Uterus (tissue), 4 donors: ENCODE measurements at places on chromosomes 2 and 18. TPM values are rescaled to one million over a fixed set of nuclear protein-coding genes. Genes with fewer than 3 reads are reported as not detected.

DNA sequence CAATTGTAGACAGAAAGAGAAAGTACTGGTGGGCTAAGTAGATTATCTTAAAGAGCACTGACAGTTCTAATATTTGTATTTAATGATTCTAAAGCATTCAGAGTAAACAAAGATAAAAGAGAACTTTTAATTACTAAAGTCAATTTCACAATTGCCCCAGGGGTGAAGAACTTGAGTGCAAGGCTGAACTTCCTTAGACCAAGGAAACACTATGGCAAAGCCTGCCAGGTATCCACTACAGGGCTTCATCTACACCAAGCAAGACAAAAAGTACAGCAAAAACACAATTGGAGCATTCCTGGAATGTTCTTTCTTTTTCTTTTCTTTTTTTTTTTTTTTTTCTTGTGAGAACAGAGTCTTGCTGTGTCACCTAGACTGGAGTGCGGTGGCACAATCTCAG is 46.9 kb upstream of the NDUFV2 start:
- no peak for DNase-seq
- H3K4me3 ChIP-seq = no peak overlapping the region
- no peaks in the 10 kb centered on the region for H3K4me1 ChIP-seq
- H3K27me3 ChIP-seq = no peaks in the 10 kb centered on the region

- no peak for DNase-seq
- no peak overlapping the region for H3K27ac ChIP-seq
- H3K4me1 ChIP-seq = no peaks in the 10 kb centered on the region
- H3K4me3 ChIP-seq = no peak overlapping the region
These were observed 232.7 kb downstream of the MBD2 start for GRCh38 chr18:53991805-53992204.

GRCh38 chr2:23544589-23545295 is 159.8 kb downstream of the KLHL29 start:
- H3K4me3 ChIP-seq = no peak overlapping the region
- no peak for DNase-seq
- H3K36me3 ChIP-seq = no peaks in the 10 kb centered on the region

DNA sequence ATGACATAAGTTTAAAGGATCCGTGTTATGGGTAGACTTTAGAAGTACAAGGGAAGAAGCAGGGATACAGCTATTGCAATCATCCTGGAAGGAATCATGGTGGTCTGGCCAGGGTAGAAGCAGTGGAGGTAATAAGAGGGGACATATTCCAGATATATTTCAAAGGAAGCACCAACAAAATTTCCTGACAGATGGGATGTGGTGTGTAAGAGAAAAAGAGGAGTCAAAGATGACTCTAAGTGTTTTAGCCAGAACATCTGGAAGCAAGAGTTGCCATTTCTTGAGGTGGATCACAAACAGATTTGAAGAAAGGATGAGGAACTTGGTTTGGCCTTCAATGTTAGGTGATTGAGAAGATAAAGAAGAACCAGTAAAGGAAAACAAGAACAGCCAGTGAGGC is 133.1 kb upstream of the CTAGE1 start:
- H3K4me3 ChIP-seq = no peak overlapping the region
- no peaks in the 10 kb centered on the region for H3K36me3 ChIP-seq
- H3K4me1 ChIP-seq = peaks cover 11% of the 10 kb centered on the region
- no peak overlapping the region for H3K27ac ChIP-seq
- DNase-seq = no peak

DNA sequence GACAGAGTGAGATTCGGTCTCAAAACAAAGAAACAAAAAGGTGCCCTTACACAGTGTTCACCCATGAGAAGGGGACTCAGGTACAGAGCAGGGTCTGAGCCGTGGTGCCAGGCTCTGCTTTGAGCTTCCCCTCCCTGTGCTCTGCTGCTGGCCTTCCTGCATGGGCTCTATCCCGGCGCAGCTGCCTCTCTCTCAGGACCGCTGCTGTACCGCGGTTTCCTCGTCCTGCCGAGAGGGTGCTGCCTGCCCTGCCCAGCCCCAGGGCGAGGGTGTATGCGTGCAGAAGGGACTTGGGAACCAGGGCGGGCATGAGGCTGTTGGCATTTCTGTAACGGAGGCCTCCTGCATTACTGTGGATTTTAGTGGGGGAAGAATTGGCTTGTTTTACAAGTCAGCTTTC is 30.1 kb downstream of the SH3RF3 start:
- H3K27me3 ChIP-seq = no peaks in the 10 kb centered on the region
- H3K27ac ChIP-seq = no peak overlapping the region
- no peak overlapping the region for H3K4me3 ChIP-seq
- H3K36me3 ChIP-seq = no peaks in the 10 kb centered on the region
- no peak for DNase-seq

DNA sequence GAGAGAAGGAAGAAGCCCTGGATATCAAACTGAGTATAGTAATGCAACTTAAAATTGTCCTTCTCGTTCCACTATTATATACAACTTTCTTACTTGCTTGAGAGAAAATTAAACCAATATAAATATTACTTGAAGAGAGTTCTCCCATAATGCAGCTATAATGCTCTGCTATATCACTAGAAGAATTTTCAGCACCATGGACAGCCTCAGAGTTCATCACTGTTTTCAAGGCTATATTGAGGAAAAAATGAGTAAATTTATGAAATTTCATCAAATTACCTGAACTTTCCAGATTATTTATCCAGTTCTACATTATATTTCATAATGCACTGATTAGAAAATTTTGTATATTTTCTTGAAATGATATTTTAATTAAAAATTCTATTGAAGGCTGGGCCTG is 1053.5 kb upstream of the FAM98A start:
- H3K27ac ChIP-seq = no peak overlapping the region
- H3K36me3 ChIP-seq = no peaks in the 10 kb centered on the region
- DNase-seq = no peak
- no peak overlapping the region for H3K4me3 ChIP-seq

The GKN1 gene
- not detected for total RNA-seq

The IGFBP2 gene
- total RNA-seq = 78.2 TPM

The ANKRD23 gene
- total RNA-seq = 4.4 TPM

The TANC1 gene
- 77.6 TPM for total RNA-seq

The DSC2 gene
- 17.9 TPM for total RNA-seq

The FNDC4 gene
- total RNA-seq = 7.4 TPM
